ENCODE measurements at places on chromosomes 13 and 19.

- no peak for DNase-seq
Observed at GRCh38 chr19:5097331-5097930, 128.5 kb downstream of the KDM4B start.

DNA sequence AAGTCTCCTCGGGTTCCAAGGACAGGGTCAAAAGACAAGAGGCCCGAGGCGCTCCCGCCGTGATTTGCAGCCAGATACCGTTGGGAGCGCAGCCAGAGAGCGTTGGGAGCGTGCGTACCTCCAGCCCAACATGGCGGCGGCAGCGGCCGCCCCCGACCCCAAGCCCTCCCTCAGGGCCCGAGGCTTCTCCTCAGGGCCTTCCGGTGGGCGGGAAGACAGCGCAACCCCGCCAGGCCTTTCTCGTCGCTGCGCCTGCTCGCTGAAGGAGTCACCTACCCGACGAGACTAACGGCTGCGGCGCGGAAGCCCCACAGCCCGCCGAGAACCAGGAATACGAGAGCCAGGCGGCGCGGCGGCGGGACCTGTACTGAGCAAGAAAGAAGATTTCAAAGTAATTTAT, 3.2 kb upstream of the ZNF850 start:
- no peak for DNase-seq

GRCh38 chr13:111111376-111111937, 3.7 kb upstream of the ARHGEF7 start:
- DNase-seq, result no peak

DNA sequence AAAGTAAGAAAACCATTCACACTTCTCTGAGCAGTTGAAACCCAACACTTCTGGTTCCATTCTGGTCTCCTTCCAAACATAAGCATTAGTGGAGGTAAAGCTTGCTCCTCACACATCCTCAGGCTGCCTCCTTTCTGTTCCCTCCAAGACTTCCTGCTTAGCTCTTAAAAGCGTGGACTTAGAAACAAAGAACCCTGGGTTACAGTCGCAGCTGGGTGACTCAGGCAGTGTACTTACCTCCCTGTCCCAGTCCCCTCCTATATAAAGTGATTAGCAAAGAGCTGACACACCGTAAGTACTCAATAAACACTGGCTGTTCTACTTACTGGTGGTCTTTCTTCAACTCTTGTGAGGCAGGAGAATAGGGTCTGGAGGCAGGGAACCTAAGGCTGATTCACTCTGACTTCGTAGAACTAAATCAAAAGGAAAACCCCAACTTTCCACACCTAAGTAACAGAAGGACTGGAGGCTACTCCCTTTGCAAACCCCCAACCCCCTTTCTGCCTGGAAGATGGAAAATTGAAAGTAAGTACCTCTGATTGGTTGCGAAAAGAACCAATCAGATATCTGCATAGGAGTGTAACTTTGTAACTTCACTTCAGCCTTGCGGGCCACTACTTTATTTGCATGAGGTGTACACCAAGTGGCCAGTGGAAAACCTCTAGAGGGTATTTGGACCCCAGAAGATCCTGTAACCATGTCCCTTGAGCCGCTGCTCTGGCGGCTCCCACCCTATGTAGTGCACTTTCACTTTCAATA, 165.4 kb downstream of the SUCLA2 start:
- no peak for DNase-seq

DNA sequence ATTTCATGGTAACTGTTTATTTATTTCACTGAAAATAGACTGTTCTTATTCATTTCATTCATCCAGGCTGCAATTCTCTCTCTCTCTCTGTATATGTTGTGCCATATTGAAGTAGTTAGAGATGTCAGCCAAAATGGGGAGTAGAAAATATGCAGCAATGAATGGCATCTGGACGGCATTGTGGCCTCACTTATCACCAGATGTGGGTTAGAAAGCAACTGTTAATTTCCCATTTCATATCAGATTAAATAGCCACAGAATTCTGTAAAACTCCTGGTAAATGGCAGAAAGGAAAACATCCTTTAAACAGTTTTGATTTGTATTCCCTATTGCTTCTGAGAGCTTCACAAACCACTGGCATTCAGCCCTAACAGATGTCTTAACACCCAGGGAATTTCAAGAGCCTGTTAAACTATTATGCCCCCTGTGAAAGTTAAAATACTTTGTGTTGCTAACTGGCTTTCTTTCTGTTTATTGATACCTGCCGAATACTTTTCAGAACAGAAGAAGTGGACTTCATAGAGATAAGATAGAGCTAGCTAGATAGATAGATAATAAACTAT, 1763.3 kb upstream of the MIR17HG start:
- no peak for DNase-seq

GRCh38 chr19:45166723-45167252, 6.0 kb upstream of the NKPD1 start:
- no peak for DNase-seq

DNA sequence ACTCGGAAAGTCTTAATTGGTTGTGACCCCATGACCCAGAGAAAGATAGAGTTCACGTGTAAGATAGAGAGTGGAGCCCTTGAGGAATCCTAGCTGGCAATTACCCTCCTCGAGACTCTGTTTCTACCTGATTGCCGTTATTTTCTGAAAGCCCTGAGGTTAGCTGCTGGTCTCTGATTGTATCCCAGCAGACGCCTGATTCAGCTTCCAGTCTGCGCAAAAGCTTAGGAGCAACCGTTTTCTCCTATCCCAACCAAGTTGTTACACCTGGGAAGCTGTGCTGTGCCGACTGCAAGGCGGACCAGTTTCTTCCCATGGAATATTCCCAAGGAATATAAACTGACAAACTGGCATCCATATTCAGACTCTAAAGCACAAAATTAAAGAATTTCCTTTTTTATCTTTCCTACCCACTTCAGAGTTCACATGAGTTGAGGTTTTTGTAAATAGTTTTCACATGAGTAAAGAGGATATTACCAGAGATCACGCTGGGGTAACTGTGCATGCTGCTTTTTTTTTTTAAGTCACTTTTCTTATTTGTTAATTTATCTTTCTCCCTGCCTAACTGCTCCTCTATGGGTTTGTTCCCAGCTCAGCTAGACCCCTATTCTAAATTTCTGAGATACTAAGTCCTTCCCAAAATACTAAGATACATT, 1.5 kb upstream of the TRPC4 start:
- no peak for DNase-seq

- DNase-seq, result no peak
Observed at GRCh38 chr19:32875428-32875827, 5.9 kb upstream of the SLC7A9 start.

DNA sequence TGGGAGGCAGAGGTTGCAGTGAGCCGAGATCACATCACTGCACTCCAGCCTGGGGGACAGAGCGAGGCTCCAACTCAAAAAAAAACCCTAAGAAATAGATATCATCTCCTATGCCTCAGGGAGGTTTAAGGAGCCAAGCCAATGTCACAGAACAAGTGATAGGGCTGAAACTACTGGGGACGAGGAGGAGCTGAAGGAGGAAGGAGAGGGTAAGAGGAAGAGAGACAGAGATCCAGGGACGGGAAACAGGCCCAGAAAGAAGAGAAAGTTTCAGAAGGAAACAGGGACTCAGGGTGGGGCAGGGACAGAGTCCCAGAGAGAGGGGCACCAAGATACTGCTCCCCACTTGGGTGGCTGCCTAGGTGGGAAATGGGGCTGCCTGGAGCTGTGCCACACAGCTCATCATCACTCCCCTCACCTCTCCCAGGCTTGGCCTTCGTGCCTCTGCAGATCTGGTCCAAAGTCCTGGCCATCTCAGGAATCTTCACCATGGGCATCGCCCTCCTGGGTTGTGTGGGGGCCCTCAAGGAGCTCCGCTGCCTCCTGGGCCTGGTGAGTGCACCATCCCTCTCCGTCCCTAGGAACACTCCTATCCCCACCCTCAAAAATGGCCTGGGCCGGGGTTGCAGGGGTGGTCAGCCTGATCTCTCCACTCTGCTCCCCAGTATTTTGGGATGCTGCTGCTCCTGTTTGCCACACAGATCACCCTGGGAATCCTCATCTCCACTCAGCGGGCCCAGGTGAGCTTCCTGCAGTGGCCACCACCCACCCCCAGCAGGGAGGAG, 1.5 kb downstream of the CD37 start:
- peak; percentile 16 for DNase-seq

GRCh38 chr13:92676246-92676645, 550.4 kb upstream of the GPC6 start:
- no peak for DNase-seq
